ENCODE measurements at places on chromosomes 7 and 10.
A peak's percentile ranks its signal among the peaks of the same experiment; 100 is the strongest.

DNA sequence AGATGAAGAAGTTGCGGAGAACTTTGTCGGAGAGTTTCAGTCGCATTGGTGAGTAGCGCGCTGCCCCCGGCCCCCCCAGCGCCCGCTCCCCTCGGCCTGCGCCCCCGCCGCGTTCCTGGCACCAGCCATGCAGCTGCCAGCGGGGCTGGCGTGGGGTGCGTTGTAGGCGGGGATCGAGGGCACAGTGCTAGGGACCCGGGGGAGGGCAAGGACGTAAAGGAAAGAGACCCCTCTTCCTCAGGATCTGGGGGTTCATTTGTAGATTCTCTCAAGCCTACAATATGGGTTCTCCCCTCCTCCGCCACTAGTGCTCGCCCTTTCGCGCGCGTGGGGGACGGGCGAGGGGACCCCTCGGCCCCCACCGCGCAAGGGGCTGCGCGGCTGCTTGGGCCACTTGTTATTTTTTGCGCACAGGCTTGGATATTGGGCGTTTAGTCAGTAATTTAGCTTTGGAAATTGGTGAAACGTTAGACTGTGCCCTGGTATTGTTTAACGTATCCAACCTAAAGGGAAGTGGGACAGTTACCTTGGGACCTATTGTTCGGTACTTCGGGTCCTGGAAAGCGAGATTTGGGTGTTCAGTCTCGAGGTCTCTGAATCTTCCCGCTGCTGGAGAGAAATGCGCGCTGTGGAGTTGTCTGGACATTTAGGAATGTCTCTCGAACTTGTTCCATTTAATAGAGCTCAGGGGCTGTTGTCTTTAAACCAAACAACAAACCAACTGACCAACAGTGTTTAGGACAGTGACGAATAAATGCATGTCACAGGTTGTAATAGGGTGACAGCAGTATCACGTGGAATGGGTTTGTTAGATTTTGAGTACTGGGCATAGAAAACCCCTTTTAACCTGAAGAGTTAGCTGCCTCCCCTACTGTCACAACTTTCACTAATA, 796 bp downstream of the CDK14 start:
- DNase-seq = peak; percentile 68

GRCh38 chr7:151368136-151368571, 26.5 kb downstream of the NUB1 start:
- DNase-seq = peak; percentile 60

GRCh38 chr7:118858651-118859149, 634.2 kb downstream of the ANKRD7 start:
- DNase-seq = no peak

GRCh38 chr7:141317033-141317585, 234.1 kb upstream of the AGK start:
- DNase-seq = no peak

DNA sequence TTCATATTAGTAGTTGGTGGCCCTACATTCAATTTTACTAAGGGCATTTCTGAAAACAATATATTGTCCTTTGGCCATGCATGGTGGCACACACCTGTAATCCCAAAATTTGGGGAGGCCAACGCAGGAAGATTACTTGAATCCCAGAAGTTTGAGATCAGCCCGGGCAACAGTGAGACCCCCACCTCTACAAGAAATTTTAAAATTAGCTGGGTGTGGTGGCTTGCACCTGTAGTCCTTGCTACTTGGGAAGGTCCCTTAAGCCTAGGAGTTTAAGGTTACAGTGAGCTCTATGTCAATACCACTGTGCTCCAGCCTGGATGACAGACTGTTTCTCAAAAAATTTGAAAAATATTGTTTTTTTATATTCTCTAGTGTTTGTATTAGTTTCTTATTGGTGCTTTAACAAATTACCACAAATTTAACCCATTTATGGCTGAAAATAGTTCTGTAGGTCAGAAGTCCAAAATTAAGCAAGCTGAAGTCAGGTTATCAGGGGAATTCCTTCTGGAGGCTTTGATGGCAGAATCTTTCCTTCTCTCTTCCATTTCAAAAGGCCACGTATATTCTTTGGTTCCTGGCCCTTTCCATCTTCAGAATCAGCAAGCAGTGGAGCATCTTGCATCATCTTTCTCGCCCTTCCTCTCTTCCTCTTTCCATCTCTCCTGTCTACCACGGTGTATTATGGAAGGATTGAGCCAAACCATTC, 12.4 kb downstream of the CBX3 start:
- DNase-seq = no peak

DNA sequence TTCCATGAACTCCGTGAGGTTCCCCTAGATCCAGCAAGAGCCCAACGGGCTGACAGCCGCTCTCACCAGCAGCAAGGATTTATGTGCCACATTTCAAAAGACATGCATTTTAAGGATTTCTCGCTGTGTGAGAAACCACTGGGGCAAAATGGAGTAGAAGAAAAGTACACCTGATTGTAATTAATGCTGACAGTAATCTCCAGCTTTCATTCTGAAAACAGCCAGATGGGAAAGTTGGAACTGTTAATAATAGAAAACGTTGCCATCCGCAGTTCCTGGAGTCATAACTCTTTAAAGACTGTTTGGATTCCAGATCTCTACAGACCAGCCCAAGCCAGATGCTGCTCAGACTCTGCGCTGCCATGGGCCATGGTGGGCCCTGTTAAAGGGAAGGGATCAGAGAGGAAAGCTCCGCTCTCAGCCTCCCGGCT, 216.9 kb upstream of the GLI3 start:
- DNase-seq = peak; percentile 40

DNA sequence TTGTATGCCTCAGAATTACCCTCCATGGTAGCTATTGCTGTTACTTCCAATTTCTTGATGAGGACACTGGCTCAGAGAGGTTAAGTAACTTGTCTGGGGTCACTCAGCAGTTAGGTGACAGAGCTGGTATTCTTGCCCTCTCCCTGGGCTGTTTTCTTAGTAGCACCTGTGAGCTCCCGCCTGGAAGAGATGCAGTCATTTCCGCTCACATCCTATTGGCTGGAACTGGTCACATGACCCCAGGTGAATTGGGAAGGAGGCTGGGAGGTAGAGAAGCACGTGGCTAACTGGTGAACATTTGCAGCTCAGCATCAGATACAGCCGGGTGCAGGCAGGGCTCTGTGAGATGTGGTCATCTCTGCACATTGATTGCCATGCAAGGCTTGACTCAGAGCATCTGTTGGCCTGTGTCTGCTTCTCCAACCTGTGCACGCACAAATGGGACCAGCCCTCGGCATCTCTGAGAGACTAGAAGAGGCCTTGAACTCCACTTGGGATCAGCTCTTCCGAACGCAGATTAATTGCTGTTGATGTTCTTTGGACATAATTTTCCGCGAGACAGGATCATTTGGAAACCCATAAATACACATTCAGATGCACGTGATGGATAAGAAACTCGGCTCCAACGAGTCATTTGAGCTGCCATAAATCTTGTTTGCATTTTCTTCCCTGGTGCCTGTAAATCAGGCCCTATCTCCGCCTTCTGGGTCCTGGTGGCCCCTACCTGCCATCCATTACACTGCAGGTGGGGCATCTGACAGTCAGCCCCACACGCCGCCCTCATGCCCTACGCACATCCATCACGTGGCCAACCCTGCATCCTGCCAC, 42.8 kb downstream of the MYL10 start:
- no peak for DNase-seq

- peak; percentile 73 for DNase-seq
These were observed 12.9 kb upstream of the DENND2A start for GRCh38 chr7:140653319-140654108.

GRCh38 chr10:130121486-130122079, 11.0 kb upstream of the C10orf143 start:
- no peak for DNase-seq

GRCh38 chr10:63711867-63712716, 190.9 kb downstream of the REEP3 start:
- peak; percentile 100 for DNase-seq

DNA sequence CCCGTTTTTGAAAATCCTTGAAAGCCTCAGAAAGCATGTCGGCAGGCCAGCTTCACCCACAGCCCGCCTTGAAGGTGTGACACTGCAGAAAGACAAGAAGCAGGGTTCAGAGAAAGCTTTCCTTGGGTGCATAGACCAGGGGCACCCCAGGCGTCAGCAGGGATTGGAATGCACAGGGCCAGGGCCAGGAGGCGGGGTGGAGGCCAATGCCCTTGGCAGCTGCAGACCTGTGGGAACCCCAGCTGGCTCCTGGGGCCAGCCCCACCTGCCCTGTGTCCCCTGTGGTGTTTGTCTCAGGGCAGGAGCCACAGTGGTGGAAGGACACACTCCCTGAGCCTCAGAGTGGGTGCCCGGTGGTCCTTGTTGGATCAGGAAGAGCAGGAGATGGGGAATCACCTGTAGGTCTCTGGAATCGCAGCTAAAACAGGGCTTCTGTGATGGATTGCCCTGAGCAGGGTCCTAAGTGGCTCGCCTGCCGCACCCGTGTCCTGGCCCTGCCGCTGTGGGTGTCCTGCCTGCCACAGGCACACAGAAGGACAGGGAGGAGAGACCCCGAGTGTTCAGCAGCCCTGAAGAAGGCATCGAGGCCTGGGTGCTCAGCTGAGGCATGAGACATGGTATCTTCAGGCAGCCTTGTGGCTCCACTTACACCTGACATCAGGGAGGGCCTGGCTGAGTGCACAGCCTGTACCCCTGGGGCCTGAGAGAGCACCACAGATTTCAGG, 32.5 kb downstream of the ANXA8 start:
- DNase-seq = no peak

GRCh38 chr7:98994046-98994944, 116.0 kb downstream of the TRRAP start:
- DNase-seq = no peak

DNA sequence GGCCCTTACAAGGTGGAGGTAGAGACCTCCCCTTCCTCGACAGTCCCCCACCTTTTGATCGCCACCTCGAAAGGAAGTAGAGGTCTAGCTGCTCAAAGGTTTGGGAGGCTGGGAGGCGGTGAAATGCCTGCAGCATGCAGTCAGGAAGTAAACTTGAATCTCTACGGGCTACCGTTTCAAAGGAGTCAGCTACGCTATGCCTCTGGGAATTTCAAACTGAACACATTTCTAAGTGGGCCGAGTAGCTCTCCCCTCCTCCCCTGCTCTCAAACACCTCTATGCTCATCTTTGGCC, 68.0 kb downstream of the CXCL12 start:
- DNase-seq = no peak

GRCh38 chr10:93062514-93063143, 2.0 kb downstream of the CYP26C1 start:
- peak; percentile 61 for DNase-seq

- DNase-seq = no peak
These were observed 22.7 kb upstream of the TOMM7 start for GRCh38 chr7:22845221-22845834.

DNA sequence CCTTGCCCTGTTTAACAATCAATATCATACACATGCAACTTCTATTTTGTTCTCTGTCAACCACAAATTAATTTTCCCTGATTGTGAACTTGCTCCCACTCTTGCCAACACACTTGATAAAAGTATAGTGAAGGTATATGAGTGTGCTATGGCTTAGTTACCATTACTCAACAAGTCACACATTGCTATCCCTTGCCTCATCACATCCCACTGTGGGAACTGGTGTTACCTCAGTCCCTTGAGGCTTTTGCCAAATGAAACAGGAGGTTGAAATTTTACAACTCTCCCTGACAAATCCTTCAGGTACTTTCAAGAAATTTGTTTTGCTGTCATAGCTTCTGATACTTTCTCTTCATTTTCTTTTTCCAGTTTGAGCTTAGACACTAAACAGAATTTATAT, 472.5 kb upstream of the SEMA3D start:
- peak; percentile 36 for DNase-seq

- no peak for DNase-seq
These were observed 59.7 kb upstream of the NEBL start for GRCh38 chr10:20956843-20957242.

DNA sequence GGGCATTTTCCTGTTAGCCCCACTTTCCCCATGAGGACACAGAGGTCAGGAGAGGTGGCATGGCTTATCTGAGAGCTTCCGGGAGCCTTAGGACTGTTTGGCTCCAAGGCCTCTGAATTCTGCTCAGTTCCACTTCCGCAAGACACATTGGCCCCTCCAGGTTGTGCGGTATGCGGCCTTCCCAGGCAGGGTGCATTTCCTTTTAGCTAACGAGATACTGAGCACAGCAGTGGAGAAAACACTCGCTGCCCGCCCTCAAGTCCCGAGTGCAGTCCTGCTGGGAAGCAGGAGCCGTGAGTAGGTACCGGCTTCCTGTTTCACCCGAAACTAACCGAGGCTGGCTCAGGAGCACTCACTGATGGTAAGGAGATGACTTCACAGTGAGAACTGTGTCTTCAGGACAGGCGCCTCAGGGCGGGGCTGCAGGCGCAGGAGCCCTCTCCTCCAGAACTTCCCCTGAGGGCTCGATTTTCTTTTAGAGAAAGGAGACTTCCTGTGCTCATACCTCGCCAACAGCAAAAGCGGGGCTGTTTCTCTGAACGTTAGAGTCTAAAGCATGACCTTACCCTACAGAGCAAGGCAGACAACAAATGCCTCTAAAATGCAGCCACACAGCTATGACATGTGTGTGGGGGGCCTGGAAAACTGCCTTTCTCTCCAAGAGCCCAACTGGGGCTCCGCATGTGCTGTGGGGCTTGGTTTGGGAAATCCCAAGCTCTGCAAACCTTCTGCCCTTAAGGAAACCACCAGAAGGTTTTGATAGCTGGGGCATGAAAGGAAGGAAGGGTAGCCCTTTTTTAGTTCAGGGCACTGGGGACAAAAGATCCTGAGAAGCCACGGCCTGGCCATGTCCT, 25.9 kb downstream of the RGS10 start:
- DNase-seq = no peak

- DNase-seq = peak; percentile 34
These were observed 2.0 kb upstream of the PLPP4 start for GRCh38 chr10:120455004-120455403.

DNA sequence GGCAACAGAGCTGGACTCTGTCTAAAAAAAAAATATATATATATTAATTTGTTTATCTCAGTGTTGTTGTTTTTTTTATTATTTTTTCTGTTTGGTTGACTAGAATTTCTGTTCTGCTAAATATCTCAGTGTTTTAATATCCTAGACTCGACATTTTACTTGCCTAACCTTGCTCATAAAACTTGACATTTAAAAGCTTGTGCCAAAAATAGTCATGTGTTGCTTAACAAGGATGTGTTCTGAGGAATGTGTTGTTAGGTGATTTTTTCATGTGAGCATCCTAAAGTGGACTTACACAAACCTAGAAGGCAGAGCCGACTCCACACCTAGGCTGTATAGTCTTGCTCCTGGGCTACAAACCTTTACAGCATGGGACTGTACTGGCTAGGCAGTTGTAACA, 23.1 kb downstream of the NRBF2 start:
- no peak for DNase-seq

GRCh38 chr7:40909346-40909980, 774.7 kb downstream of the SUGCT start:
- no peak for DNase-seq

GRCh38 chr7:108648989-108649388, 79.3 kb downstream of the DNAJB9 start:
- no peak for DNase-seq

- DNase-seq = no peak
These were observed 11.3 kb downstream of the INPP5A start for GRCh38 chr10:132548869-132549268.

- no peak for DNase-seq
These were observed 22.6 kb downstream of the MYO1G start for GRCh38 chr7:44956157-44956766.

- no peak for DNase-seq
These were observed 65.0 kb downstream of the PIP4K2A start for GRCh38 chr10:22649390-22649841.
